Posterior cingulate gyrus (tissue), 11 donors: ENCODE measurements at places on chromosomes 12 and 14.

- no peak for DNase-seq
Measured at GRCh38 chr12:16608946-16609539, 3.1 kb upstream of the LMO3 start.

- DNase-seq, result peak; percentile 68
Measured at GRCh38 chr12:48956279-48957140, 777 bp downstream of the ARF3 start.

GRCh38 chr12:19744705-19745218 lies 305.5 kb downstream of the AEBP2 start:
- no peak for DNase-seq

GRCh38 chr12:99810718-99811593 lies 163.4 kb downstream of the GARIN6 start:
- no peak for DNase-seq

GRCh38 chr12:128820723-128821432 lies 2.9 kb downstream of the SLC15A4 start:
- DNase-seq, result no peak

DNA sequence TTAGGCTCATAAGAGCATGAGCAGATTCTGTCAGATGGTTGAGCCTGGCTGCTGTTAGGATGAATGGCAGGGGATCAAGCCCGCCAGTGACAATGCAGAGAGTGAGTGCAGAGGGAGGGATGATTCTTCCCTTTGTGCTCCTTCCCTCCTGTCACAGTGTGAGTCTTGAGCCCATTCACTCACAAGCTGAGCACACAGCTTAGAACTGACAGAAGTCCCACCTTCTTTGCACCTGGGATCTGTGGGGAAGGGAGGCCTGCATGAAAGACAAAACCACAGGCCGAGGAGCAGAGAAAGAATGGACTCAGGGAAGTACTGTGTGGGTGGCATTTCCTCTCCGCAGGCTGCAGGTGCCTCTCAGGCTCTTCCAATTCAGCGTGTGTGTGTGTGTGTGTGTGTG lies 160.6 kb downstream of the KCNA5 start:
- DNase-seq, result no peak

DNA sequence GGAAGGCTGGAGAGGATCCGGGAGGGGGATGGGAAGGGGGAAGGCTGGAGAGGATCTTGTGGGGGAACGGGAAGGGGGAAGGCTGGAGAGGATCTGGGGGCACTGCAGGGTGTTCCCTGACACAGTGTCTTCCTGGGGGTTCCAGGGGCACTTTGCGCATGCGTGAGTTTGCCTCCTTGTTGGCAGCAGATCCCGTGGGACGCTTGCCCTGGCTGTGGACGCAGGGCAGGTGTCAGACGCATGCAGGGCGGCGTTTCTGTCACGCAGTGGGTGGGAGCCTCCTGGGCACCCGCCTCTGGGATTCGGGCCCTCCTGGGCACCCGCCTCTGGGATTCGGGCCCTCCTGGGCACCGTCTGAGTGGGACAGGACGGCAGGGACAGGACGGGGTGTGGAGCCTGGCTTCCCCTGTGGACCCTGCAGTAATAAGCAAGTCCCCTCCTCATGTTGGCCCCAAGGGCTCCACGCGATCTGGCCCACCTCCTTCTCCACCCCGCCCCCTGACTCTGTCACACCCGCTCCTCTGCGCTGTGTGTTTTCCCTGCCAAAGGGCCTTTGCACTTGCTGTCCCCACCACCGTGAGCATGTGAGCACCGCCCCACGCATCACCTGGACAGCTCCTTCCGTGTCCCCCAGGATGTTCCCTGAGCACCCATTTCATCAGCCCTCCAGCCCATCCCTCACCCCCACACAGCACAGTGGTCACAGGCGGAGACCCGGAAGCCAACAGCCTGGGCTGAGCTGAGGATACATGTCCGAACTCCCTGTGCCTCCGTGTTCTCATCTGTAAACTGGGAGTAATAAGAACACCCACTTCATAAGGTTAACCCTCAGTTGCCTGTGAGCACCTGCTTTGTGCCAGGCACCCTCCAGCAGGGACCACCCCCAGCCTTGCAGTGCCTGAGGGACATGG lies 4.4 kb downstream of the MMP17 start:
- peak; percentile 95 for DNase-seq

DNA sequence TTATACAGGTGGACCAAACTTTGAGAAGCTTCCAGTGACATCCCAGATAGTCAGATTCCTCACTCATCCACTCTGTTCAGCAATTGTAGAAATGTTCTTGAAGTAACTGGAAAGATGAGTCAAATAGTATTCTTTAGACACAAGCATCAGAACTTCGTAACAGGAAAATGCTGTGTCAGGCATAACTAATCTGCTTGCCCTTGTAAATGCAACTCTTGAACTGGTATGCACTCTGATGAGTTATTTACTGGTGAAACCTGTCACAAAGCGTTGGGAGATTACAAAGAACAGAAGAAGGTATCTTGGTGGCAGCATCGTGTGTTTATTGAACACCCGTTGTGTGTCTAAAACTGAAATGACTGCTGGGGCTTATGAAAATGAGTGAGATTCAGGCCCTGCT lies 10.8 kb upstream of the DUSP6 start:
- DNase-seq, result no peak

- no peak for DNase-seq
Measured at GRCh38 chr14:77347751-77348150, 26.9 kb downstream of the GSTZ1 start.

- no peak for DNase-seq
Measured at GRCh38 chr12:39682689-39683477, 63.3 kb upstream of the ABCD2 start.

GRCh38 chr12:110750784-110751461 lies 8.2 kb upstream of the PPP1CC start:
- DNase-seq, result no peak

- no peak for DNase-seq
Measured at GRCh38 chr14:58640959-58641358, 3.2 kb downstream of the DACT1 start.

DNA sequence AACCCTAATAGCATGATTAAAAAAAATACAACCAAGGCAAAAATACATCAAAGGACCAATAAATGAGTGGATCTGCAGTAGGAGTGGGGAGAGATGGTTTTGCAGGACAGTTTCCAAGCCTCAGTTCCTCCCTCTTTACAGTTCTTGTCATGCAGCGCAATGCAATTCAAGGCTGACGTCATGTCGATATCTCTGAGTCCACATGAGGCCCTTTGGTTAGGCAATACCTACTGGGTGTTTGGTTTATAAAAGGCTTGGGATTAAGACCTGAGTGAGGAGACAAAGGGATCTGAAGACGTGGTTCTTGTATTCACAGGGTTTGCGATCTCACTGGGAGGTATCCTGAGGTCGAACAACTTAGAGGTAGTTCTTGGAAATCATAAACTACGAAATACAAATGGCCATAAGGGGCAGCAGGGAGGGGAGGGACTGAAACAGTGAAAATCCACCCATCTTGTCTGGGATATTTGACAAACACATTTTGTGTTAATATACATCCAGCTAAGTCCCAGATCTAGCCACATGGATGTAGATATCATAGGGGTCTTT lies 441.0 kb downstream of the FUT8 start:
- no peak for DNase-seq

DNA sequence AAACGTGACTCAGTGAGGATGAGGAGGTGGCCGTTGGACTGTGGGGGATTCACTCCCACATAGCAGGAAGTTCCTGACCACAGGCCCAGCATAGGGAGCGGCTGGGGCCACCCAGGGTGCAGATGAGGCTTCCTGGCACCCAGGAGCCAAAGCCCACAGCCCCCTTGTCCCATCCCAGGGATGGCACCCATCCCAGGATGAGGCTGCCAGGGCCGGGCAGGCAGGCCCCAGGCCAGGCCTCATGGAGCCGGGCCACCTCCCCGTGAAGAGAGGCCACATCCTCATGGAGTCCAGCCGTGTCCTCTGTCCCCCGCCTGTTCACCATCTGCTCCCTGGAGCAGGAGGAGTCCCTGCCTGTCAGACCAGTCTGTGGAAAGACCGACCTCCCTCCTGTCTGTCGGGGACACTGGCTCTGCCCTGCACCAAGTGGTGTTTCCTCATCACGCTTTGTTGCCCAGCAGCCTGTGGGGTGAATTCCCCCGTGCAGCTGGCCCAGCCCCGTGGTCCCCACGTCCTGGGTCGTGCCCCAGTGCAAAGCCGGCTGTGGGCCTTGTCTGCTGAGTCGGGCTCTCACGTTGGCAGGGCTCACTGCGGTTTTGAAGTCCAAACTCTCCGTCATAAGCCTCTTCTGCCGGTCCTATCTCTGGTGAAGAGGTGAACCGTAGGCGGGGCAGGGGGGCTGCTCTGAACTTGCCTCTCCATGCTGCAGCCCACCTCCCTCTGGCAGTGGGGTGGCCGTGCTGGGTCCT lies 24.5 kb downstream of the MMP17 start:
- DNase-seq, result no peak

DNA sequence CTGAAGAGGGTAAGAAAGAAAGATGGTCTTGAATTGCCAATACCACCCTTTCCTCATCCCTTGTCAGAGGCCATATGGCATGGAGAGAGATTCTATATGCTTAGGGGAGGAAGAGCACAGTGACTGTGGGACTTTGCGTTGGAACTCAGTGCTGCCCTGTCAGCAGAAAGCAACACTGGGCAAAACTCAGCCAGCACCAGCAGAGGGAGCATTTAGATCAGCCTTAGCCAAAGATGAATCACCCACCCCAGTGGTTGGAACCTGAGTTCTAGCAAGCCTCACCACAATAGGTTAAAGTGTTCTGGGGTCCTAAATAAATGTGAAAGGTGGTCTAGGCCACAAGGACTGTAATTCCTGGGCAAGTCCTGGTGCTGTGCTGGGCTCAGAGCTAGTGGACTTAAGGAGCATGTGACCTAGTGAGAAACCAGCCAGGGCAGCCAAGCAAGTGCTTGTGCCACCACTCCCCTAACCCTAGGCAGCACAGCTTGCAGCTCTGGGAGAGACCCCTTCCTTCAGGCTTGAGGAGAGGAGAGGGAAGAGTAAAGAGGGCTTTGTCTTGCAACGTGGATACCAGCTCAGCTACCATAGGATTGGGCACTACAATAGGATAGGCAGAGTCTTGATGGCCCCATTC lies 11.4 kb upstream of the BCAT1 start:
- DNase-seq, result no peak

- no peak for DNase-seq
Measured at GRCh38 chr12:109767991-109768900, 54.6 kb downstream of the FAM222A start.

GRCh38 chr12:26164118-26164517 lies 31.3 kb upstream of the SSPN start:
- no peak for DNase-seq

GRCh38 chr12:77102691-77103090 lies 37.3 kb upstream of the E2F7 start:
- DNase-seq, result no peak

GRCh38 chr12:13004986-13005385 lies 4.9 kb upstream of the HEBP1 start:
- no peak for DNase-seq

- DNase-seq, result no peak
Measured at GRCh38 chr12:57726884-57727757, 11.4 kb downstream of the AGAP2 start.

- no peak for DNase-seq
Measured at GRCh38 chr12:57218030-57218853, 1.6 kb downstream of the NXPH4 start.

GRCh38 chr14:33800735-33801163 lies 150.1 kb downstream of the EGLN3 start:
- no peak for DNase-seq

GRCh38 chr14:32710731-32711680 lies 227.7 kb upstream of the NPAS3 start:
- DNase-seq, result peak; percentile 28

DNA sequence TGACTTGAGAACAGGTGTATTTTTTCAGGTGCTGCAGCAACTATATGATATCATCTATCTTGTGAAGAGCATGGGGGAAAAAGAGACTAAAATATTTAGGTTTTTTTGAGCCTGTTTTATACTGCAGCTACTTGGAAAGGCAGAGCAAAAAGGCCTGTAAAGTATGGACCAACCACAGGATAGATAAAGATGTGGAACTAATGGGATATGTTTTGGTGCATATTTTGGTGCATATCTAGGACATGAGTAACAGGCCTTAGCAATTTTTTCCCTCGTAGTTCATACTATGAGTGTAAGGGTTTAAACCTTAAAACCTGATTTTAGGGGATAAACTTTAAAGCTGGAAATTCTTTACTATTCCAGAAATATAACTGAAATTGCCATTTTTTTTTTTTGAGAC lies 6.0 kb upstream of the GTSF1 start:
- no peak for DNase-seq

GRCh38 chr12:69275471-69275891 lies 36.1 kb downstream of the CPSF6 start:
- no peak for DNase-seq

- DNase-seq, result no peak
Measured at GRCh38 chr14:20798932-20799331, 3.7 kb downstream of the RNASE1 start.

DNA sequence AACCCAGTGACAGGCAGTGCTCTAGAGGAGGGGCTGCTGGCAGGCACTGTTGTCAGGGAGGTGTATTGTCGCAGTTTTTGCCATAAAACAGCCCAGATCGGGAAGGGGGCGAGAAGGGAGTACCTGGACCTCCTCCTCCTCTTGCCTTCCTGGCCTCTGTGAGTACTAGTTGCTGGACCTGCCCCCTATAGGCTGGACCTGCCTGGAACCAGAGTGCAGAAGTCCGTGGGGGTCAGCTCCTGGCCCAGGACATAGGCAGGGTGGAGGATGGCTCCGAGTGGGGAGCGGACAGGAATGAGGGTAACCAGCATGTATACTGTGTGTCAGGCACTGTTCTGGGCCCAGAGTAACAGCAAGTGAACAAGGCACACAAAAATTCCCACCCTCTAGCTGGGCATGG lies 116.3 kb downstream of the PTPN11 start:
- DNase-seq, result no peak

- no peak for DNase-seq
Measured at GRCh38 chr14:94907626-94908261, 137.8 kb upstream of the GSC start.

DNA sequence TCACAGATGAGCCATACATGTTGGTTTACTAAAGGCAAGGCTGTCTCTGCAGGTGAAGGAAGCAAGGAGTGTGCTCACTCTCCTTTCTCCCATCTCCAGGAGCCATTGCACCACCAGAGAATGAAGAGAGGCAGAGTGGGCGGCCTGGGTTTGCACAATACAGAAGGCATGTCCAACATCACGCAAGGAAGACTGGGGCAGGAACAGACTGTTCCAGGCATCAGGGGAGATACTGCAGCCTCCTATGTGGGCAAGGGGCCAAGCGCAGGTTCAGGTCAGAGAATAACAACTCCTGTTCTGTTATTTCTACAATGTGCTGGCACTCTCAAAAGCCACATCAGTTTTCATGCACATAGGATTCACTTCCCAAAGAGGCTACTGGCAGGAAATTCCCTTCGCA lies 1.7 kb upstream of the TMEM229B start:
- no peak for DNase-seq

GRCh38 chr14:104680806-104681688 lies 8.4 kb upstream of the INF2 start:
- peak; percentile 79 for DNase-seq

GRCh38 chr12:121417847-121418246 lies 17.9 kb downstream of the RNF34 start:
- no peak for DNase-seq
